ENCODE measurements at places on chromosomes 13 and 19.
A peak's percentile ranks its signal among the peaks of the same experiment; 100 is the strongest.

DNA sequence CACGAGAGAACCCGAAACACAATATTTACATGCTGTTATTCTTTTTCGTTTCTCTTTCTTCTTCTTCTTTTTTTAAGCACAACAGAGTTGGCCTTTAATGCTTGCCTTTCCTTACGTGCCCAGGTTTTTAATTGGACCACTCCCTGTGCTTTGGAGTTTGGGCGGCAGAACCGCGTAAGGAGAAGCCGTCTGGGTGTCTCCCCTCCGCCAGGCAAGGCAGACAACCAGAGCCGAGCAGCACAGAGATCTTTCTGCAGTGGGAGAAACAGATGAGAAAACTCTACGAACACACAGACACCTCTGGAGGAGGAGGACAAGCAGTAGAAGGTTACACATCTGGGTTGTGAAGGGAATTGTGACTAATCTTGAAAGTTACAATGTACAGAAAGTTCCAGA, 150.0 kb upstream of the UBL3 start:
- DNase-seq = no peak

GRCh38 chr13:29713839-29714238, 118.4 kb upstream of the SLC7A1 start:
- peak; percentile 29 for DNase-seq

DNA sequence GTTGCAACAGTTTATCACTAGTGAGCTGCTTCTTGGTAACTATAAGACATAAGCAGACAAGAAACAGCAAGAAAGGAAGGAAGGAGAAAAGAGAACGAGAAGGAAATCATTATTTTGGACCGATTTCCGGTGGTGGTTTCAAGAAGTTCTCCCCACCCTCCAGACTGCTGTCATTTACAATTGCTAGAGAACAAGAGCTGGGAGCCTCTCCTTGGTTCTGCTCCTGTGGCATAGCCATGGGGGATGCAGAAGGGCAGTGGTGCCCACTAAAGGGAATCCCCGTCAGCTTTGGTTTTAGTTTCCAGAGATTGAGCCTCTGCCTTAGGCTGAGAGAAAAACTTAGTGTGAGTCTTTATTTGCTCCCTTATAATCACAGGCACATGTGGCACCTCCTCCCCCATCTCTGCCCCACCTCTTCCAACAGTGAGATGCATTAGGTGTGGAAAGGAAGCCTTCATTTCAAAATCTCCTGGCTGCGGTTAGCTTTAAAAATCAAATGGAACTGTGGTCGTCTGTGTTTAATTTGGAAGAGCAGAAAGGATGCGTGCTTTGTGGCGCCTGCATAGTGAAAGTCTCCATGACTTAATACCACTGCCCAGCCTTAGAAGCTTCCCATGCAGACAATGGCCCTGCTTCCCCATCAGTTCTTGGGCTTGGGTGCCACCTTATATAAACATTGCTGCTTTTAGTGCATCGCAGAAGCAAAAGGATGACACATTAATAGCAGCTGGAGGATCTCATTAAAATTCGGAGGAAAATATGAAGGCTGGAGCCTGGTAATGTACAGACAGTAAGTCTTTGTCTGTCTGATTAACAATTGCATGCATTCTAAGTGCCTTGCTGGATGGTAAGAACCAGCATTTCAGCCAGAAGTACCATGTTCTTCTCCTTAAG, 25.0 kb downstream of the LRCH1 start:
- no peak for DNase-seq

GRCh38 chr13:113448545-113448884, 4.8 kb downstream of the ADPRHL1 start:
- DNase-seq = no peak

DNA sequence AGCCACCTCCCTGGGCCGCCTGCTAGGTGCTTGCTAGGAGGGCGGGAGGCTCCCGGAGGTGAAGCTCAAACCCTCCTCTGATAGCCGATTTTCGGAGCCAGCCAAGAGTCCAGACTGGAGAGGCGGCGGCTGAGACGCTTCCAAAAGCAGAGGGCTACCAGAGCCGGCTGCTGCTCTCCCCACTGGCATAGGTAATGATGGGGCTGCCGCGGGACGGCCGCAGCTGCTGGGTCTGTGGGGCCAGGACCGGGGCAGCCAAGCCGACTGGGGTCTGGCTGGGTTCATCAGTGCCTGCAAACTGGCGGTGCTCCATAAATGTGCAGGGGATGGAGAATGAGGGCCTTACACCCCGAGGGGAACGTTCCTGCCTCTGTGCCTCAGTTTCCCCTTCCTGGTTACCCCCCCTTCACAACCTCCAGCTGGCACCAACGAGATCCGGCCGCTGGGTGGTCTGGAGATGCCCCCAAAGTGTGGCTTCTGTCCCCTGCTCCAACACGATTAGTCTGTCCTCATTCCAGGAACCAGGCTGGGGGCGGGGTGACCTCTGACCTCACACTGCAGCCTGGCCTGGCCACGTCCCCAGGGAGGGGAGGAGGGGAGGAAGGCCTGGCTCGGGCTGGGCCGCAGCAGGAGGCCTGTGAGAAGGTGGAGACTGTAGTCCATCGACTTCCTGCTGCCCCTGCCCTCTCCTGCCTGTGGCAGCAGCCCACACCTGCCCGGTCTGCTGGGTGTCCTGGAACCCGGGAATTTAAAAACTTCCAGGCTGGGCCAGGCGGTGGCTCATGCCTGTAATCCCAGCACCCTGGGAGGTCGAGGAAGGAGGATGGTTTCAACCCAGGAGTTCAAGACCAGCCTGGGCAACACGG, 3.8 kb upstream of the WDR18 start:
- DNase-seq = no peak

DNA sequence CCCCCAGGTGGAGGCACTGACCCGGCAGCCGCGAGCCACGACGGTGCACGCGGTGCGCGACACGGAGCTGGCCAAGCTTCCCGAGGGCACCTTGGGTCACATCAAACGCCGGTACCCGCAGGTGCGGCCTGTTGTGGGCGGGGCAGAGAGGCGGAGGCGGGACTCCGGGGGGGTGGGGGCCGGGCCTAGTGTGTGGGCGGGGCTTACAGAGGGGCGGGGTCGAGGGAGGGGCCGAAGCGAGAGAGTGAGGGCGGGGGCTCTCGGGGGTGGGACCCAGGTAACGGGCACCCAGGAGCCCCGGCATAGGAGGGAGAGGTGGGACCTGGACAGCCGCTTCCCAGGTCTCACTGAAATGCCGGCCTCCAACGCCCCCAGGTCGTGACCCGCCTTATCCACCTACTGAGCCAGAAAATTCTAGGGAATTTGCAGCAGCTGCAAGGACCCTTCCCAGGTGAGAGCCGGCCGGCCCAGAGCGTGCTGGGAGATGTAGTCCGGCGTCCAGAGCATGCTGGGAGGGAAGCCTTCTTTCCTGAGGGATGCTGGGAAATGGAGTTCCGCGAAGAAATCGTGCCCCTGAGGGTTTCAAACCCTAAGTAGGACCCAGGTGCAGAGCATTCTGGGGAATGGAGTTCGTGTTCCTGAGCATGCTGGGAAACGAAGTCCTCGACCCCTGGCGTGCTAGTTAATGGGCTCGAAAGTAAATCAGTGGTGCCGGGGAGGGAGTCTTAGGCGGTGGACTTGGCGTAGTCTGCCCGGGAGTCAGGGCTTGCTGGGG, 15.7 kb downstream of the PNPLA6 start:
- DNase-seq = peak; percentile 59

DNA sequence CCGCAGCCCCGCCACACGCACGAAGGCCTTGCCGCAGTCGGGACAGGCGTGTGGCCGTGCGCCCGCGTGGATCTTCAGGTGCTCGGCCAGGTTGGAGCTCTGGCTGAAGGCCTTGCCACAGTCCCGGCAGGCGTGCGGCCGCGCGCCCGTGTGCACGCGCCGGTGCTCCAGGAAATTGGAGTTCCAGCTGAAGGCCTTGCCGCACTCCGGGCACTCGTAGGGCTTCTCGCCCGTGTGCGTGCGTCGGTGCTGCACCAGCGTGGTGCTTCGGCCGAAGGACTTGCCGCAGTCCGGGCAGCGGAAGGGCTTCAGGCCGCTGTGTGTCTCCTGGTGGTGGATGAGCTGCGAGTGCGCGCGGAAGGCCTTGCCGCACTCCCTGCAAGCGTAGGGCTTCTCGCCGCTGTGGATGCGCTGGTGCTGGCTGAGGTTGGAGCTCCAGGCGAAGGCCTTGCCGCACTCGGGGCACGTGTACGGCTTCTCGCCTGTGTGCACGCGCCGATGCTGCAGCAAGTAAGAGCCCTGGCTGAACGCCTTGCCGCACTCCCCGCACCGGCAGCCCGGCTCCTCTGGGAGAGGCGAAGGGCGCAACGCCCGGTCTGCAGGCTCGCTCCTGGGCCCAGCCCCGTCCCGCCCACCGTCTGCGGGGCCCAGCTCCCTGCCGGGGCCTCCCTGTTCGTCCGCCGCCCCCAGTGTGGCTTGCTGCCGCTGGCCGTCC, 3.6 kb upstream of the A1BG start:
- DNase-seq = no peak

- DNase-seq = no peak
Observed at GRCh38 chr13:38283346-38283745, 66.3 kb upstream of the UFM1 start.

GRCh38 chr13:76596216-76596615, 290.0 kb downstream of the KCTD12 start:
- no peak for DNase-seq

DNA sequence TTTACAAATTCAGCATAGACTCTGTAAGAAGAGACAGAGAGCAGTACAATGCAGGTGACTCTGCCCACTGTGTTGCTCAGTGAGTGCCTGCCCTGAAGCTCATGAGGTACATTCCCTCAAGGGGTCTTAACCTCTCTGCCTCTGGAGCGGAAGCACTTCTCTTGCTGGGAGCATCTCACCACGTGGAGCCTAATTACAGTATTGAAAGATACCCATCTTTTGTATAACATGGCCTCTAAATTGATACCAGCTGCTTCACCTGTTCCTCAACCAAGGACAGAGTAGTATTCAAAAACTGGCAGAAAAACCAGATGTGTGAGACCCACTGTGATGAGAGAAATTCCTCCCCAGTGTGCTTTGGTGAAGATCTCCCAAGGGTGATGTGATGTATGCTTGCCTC, 77.1 kb downstream of the SACS start:
- no peak for DNase-seq

DNA sequence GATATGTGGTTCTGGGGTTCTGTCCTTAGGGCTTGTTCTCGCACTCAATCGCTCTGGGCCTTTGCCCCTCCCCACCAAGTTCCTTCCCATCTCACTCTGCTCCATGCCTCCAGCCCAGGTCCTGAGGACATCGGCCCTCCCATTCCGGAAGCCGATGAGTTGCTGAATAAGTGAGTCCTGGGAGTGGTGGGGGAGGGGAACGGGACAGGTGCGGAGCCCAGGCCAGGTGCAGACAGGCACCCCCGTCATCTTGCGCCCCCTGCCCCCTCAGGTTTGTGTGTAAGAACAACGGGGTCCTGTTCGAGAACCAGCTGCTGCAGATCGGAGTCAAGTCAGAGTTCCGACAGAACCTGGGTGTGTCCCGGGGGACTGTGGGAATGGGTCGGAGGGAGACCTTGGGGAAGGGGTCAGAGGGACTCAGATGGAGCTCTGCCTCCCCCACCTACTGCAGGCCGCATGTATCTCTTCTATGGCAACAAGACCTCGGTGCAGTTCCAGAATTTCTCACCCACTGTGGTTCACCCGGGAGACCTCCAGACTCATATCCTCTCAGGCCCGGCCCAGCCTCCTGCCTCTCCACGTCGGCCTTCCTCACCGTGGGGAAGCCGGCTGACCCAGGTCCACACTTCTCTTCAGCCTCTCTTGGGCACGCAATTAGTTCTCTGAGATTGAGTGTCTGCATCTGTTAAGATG, 10.1 kb downstream of the FUZ start:
- DNase-seq = no peak

DNA sequence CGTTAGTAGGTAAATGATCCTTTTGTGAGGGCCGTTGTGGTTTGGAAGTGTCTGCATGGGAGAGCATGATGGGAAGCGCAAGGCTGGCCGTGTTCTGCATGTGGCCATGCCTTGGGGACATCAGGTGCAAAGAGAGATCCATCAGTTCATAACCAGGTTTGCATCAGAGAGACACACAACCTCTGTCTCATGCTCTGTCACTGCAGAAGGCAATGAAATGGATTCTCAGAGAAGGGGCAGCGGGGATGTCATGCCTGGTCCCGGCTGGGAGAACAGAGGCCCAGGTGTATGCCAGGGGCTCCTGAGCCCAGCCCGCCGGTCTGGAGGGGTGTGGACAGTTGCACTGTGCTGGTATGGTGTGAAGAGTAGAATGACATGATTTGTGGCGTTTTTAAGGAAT, 60.2 kb downstream of the GGACT start:
- DNase-seq = no peak

Data from astrocyte of the spinal cord (primary cell).